ENCODE measurements at places on chromosomes 6 and 20.

DNA sequence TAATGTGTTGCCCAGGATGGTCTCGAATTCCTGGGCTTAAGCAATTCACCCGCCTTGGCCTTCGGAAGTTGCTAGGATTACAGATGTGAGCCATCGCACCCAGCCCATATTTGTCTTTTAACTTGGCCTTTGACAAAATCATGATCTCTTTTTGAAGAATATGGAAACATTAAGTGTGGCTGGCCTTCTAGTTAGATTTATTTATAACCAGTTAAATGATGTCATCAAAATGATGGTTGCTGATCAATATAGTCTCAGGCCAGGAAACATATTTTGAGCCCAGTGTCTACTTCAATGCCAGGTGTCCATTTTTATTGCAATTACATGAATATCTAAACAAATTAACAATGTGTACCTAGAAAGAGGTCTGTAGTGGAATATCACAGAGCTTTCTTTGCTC, 69.4 kb downstream of the TMEM200A start:
- no peak for DNase-seq

- no peak for DNase-seq
These were observed 601.2 kb downstream of the DHX35 start for GRCh38 chr20:39563349-39563748.

DNA sequence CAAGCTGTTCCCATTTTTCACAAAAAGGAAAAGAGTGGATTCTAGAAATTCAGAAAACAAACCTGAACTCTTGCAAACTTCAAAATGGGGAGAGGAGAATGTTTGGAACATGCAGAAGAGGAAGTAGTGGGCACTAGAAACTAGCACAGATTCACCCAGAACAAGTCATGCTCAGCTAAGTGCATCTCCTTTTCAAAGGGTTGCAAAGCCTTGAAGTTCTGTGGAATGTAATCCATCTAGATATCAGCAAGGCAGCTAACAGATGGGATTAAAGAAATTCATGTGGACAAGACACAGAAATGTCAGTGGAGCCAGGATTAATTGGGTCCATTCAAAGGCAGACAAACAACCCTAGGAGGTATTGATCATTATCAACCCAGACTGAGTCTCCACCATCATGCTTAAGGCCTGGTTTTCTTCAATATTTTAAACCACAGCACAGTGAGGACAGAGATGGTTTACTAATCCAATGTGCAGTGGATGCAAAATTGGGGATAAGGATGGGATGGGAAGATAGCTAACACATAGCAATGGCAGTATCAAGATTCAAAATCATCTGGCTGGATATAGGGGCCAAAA, 31.3 kb downstream of the KCNK5 start:
- no peak for DNase-seq

- DNase-seq = no peak
These were observed 1.0 kb upstream of the NXT1 start for GRCh38 chr20:23349338-23350195.

- no peak for DNase-seq
These were observed 158.2 kb upstream of the CHD6 start for GRCh38 chr20:41776421-41776820.

- DNase-seq = no peak
These were observed 32.5 kb upstream of the IYD start for GRCh38 chr6:150336299-150336698.

DNA sequence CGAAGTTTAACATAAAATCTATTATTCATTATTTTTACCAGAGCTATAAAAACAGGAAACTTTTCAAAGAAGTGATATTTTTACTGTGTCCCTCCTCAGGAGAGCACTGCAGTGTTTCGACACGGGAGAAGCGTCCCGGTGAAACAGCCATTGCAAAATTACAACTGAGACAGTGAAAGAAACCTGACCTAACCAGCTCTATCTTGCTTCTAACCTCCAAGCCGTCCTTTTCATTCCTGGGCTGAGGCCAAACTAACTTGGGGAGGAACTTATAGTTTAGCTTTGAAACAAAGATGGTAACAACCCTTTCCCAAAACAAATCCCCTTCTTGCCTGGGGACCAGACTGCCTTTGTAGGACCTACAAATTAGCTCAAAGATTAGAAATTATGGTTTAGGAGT, 79.2 kb downstream of the WDR27 start:
- no peak for DNase-seq
